ENCODE measurements at places on chromosomes 7 and 10. TPM values are rescaled to one million over a fixed set of nuclear protein-coding genes. Genes with fewer than 3 reads are reported as not detected.

The ANKRD61 gene
- 0.23 TPM for total RNA-seq

The MLXIPL gene
- 0.63 TPM for total RNA-seq

The AEBP1 gene
- total RNA-seq = not detected

DNA sequence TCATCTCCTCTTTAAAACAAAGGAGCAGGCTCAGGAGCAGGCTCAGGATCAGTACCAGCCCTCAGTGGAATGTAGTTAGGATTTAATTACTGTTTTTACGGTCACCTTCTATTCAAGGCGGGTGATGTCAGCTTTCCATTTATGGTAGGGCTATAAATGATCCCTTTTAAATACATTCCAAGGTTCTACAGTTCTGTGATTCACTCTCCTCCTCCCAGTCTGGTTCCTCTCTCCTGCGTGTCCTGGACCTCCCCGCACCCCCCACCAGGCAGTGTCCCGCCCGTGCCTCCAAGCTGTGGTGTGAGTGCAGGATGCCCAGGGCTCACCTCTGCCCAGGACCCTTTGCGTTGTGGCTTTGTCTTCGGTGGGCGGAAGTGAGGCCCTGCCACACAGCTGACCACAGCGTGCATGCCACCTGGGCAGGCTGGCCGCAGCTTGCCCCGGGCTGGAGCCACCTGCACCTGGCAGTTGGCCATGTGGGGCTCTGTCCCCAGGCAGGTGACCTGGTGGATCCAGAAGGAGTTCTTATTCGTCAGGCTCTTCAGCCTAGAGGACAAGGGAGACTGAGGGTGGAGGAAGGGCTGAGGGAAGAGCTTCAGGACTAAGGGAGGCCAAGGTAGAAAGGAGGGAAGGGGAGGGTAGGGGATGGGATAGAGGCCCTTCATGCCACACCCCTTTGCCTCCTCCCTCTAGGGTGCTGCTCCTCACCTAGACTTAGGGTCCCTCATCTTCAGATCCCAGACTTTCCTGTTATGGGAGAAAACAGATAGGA is 9.1 kb downstream of the LOXL4 start:
- no peak for DNase-seq

GRCh38 chr7:16967300-16967811 is 85.6 kb upstream of the AGR3 start:
- DNase-seq = peak; percentile 94

- peak; percentile 58 for DNase-seq
Observed at GRCh38 chr10:124306922-124307371, 111.8 kb downstream of the OAT start.

DNA sequence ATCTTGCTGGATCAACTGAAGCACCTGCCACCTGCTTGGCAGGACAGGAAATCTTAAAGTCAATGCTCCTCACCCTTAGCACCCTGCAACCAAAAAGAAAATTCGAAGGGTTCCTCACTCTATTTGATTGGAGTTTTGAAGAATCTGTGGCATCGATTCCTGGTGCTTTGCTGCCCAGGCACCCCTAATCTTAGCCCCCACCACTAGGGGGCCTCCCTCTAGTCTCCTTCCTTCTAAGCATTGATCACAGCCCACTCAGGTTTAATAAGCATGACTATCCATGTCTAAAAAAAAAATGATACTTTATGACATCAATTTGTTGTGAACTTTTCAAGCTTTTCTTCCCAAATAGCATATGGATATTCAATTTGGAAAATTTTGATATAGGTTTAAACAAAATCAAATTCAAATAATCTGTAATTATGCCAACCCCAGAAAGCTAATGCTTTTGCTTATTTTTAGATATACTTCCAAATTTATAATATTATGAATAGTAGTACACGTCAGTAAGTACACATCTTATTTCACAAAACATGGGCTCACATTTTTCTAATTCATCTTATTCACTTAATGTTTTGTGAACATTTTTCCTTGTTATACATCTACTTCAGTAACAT is 45.3 kb downstream of the NRG3 start:
- DNase-seq = no peak

DNA sequence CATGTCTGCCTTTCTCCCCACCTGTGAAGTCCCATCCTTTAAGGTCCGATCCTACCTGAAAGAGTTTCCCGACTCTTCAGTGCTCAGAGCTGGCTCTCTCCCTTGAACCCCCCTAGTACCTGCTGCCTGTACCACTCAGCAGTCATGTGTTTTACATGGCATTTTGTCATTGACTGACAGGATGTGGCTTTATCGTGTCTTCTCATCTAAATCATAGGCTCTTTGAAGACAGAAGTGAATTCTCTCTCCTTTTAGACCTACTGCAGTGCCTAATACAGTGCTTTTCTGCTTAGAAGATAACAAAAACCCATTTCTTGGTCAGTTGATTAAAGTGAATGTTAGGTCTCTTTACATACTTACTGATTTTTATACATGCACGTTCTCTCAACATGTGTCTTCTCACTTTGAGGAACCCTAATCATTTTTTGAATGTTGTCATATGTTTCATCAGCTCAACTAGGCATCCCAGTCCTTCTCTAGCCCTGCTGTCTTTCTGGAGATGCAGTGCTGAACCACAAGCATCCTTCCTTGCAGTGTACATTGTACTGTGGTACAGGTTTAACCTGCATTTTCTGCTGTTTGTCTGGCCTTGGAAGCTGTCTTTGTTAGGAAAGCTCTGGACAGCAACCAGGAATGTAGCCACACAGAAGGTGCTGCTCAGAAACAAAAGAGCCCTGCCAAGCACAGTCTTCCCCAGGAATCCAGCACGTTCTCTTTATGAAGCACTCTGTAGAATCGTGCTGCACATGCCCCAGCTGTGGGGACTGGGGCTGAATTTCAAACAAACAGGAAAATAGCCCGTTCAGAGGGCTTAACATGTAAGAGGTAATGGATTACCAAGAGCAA is 28.1 kb upstream of the LRRC4 start:
- no peak for DNase-seq

DNA sequence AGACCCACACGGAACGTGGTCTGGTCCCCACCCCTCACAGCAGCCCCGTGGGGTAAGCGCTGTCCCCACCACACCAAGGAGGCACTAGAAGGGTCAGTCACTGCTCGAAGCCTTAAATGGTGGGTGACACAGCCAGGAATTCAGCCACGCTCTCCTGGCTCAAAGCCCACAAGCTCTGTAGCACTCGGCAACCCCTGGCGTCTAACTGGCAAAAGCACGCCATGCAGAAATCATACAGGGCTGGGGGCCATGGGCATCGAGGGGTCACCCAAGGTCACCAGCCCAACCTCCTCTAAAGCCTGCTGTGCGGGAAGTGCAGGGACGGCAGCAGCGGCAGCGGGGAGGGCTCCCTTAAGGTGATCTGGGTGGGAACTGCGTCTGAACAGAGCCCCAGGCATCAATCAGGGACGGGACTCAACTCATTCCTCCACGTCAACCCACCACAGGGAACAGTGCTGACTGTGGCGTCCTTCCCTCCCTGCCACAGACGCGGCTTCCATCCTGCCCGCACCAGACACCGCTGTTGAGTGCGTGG is 7.8 kb downstream of the GPER1 start:
- DNase-seq = no peak

GRCh38 chr7:2884161-2884560 is 40.1 kb upstream of the GNA12 start:
- DNase-seq = no peak

DNA sequence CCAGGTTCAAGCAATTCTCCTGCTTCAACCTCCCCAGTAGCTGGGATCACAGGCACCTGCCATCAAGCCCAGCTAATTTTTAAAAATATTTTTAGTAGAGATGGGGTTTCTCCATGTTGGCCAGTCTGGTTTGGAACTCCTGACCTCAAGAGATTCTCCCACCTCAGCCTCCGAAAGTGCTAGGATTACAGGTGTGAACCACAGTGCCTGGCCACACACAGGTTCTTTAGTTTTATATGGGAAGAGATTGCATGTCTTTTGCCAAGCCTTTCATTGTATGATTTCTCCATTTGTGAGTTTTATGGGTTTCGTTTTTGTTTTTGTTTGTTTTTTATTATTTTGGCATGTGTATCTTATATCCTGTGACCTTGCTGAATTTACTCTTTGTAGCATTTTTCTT is 40.9 kb downstream of the C1GALT1 start:
- no peak for DNase-seq

DNA sequence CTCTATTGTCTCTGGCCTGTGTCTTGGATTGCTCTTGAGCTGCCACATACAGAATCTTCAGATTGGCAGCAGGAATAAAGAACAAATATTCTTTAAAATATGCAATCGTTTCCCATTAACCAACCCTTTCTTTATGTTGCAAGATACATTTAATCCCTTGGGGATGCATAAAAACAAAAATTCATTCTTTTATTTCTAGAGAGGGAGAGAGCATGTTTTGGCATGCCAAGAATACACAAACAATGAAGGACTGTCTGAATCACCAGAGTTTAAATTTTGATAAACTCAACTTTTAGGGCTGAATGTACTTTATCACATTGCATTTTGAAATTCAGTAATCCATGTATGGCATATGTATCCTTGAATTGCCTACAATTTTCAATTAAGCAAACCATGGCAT is 154.3 kb upstream of the SEMA3D start:
- DNase-seq = no peak

GRCh38 chr7:158025686-158026600 is 561.7 kb downstream of the PTPRN2 start:
- DNase-seq = no peak
